ENCODE measurements at places on chromosomes 5 and 9. TPM values are rescaled to one million over a fixed set of nuclear protein-coding genes. Genes with fewer than 3 reads are reported as not detected.

DNA sequence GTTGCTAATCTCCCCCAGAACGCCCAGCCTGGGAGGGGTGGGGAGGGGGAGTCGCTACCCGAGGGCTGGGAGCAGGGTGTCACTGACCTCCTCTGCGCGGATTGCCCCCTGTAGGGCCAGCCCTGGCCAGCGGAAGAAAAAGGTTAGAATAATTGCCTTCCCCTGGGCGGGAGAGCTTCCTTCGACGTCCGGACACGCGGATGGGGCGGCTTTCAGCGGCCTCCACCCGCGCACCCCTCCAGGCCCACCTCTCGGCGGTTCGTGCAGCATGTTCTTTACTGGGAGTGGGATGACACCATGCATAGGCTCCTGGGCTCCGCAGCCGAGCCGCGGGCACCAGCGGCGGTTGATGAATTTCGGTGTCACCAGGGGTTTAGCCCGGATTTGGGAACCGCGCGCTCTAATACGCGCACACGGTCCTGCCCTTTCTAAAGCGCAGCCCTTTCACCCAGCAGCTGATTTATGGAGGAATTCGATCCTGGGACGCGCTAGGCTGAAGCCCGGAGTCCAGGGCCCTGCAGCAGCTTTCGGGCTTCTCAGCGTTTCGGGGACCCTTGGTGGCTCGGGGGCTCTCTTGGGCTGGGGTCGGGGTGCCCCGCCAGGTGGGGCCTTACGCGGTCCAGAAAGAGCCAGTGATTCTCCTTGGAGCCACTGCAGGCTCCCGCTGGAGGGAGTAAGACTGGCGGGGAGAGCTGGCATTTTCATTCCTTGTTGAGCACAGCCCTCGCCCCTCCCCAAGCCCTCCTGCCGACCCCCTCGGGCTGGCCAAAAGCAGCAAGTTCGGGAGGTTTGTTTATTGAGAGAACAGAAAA, 10.1 kb downstream of the LMX1B start:
- no peak for DNase-seq

DNA sequence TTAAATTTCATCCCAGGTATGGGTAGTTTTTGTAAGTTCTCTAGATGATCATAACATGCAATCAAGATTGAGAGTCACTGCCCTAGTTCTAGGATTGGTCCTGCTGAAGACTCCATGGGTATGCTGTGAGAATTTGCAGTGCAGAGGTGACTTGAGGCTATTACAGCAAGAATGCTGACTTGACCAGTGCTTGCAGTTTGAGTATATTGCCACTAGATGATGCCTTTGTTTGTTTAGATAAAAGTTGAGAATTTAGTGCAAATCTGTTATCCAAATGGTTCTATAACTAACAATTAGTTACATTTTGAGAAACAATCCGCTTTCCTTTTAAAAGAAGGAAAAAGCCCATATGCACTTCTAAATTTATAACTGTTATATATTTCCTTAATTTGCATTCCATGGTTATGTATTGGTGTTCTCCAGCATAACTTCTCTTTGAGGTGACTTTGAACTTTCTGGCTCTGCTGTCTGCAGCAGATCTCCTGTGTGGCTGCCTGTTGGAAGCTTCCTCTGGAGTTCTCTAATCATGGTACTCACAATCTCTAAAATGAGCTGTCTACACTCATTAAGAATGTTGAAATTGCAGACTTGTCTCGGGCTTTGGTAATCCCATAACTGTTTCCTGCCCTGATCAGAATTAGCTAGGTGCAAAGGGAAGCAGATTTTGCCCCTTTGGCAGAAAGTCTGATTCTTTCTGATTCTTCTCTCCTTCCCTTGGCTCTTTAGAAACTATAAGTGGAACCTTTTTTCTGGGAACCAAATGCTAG, 24.9 kb downstream of the MELK start:
- no peak for DNase-seq

DNA sequence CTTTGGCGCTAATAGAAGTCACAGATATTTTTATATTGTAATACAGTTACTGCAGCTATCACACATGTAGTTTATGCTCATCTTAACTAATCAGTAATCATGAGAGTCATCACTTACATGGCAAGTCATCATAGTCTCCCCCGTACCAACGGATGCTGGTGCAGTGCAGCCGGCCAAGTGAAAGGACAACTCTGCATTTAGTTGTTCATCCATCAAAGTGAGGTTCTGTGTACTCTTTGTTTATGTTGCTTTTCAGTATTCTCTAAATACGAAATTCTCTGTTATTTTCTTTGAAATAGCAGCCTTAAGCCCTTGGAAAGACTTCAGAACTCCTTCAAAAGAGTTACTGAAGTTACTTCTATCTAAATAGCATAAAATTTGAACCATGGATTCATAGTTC, 216.7 kb downstream of the CCDC171 start:
- no peak for DNase-seq

GRCh38 chr9:114174876-114175771, 19.8 kb downstream of the COL27A1 start:
- DNase-seq, result no peak

GRCh38 chr5:55492449-55492848, 42.3 kb downstream of the PLPP1 start:
- no peak for DNase-seq

GRCh38 chr5:15079566-15079965, 208.0 kb upstream of the ANKH start:
- DNase-seq, result no peak

DNA sequence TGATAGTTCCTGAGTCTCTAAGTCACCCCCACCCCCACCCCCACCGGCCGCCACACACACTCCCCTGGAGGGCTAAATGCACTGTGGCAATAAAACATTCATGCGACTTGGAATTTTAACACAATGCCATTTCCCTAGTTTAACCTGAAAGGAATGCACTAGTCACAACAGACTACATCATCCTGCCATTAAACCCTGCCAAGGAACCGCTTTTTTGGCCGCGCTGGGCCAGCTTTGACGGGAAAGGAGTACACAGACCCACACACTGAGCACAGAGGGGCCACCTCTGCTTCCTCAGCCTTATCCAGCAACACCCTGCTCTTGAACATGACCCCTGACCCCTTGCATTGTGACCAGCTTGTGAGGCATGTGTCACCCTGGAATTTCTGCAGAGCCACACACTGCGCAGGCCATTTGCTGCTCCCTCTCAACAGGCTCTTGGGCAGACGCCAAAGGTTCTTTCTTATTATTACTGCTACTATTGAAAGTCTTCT, 165.3 kb downstream of the BNC2 start:
- DNase-seq, result peak; percentile 59

GRCh38 chr9:108800632-108801099, 55.1 kb downstream of the ACTL7B start:
- DNase-seq, result no peak

DNA sequence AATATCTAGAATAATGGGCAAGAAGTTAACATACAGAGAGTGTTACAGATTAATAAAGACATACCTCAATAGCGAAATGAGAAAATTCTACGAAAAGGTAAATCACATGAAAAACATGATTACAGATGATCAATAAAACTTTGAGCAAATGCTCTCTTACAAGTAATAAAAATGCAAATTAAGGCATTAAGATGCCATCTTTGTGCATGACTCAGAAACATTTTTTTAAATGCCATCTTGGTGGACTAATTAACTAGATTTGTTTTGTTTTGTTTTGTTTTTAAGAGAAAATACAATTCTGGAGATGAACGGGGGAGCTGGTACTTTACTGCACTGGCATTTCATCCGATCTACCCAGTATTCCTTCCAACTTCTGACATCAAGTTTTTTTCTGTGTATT, 130.2 kb downstream of the SUSD1 start:
- DNase-seq, result no peak

GRCh38 chr5:109691996-109692395, 2.3 kb downstream of the MAN2A1 start:
- DNase-seq, result no peak

- no peak for DNase-seq
These were observed 69.3 kb downstream of the DENND1A start for GRCh38 chr9:123860603-123861002.

DNA sequence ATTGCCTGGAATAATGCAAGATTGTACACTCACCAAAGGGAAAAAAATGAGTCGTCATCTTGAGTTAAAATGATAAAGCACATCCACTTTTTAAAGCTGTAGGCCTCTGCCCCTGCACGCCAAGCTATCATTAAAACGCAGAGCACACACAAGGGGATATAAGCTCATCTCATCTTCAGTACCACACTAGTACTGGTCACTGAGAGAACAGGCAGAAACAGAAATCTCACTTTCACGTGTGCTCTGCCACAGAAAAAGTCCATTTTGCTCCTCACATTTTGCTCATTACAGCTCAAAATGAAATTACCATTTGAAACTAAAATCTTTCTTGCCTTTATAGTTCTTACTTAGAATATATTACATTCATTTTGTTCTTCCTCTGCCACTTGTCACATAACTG, 99.2 kb upstream of the SLC30A5 start:
- no peak for DNase-seq

- DNase-seq, result no peak
These were observed 15.1 kb downstream of the SPIN1 start for GRCh38 chr9:88403340-88403739.

DNA sequence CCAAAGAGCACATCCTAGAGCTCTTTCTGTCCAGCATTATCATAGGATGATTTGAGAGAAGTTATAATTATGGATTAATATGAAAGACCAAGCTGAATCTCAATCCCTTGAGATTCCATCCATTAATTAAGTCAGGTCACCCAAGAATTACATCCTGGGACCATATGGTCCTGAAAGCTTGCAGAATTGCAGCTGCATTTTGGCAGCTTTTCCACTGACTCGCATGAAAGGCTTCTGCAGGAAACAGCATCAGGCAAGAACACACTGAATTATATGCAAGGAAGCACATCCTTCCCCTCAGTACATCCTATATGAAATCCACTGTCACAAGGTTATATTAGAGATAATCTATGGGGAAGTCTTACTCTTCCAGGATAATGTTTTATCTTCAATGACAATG, 109.1 kb upstream of the CTNND2 start:
- DNase-seq, result no peak

- DNase-seq, result no peak
These were observed 49.7 kb upstream of the FNIP1 start for GRCh38 chr5:131846536-131846935.

DNA sequence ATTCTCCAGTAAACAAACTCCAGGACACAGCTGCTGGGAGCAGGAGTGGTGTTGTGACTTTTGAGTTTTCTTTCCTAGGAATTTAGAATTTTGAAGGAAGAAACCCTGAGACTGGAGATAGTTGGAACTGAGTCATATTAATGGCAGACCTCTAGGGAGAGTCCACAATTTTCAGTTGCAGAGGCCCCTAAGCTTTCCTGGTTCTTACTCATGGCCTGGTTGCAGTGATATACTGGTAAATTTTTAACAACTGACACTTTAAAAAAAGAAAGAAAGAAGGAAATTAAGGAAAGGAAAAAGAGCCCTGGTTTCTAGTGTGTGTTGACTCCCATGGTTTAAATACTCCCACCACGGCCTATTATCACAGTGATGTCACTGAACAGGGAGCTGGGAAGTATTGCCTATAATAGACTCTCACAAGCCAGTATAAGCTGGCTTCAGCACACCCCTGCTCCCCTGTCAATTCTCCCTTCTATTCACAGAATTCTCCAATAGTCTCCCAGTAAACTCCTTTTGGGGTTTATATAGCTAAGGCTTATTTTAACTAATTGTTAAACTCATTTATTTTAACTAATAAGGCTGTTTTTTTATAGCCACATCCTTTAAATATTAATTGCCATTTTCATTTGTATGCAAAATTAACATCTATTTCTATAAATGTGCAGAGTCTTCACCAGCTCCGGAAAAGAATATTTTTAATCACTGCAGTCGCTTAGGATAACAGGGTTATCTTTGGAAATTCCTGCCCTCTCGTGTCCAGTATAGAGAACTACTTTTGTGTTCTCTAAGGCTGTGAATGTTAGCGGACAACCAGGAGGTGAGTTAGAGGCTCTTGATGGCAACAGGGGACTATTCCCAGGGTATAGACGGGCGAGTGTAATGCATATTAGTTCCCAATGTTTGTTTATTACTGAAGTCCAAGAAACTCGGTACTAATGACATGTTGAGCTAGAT, 59.7 kb downstream of the GGTA1 start:
- no peak for DNase-seq

GRCh38 chr9:124084087-124084486, 72.5 kb downstream of the LHX2 start:
- no peak for DNase-seq

DNA sequence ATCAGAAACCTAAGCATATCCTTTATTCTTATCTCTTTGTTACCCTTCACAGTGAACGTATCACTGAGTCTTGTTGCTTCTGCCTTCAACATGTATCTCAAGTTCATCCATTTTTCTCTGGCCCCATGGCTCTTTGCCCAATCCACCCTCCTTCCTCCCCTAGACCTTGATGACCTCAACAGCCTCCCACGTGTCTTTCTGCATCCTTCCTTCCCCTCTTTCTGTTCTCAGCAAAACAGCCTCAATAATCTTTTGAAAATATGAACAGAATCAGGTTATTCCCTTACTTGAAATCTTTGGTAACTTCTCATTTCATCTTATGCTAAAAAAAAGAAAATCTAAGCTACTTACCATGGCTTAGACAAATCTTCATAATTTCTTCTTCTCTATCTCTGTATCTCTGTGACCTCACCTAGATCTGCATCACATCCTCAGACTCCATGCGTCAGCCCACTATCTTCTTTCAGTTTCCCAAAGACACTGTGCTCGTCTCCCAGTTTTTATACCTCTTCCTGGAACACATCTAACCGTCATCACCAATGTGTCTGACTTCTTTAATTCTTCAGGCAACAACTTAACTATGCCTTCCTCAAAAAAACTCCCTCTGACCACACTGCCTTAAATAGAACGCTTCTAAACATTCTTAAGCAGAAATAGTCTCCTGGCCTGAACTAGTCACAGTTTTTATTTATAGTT, 208.0 kb downstream of the PARP8 start:
- DNase-seq, result no peak

DNA sequence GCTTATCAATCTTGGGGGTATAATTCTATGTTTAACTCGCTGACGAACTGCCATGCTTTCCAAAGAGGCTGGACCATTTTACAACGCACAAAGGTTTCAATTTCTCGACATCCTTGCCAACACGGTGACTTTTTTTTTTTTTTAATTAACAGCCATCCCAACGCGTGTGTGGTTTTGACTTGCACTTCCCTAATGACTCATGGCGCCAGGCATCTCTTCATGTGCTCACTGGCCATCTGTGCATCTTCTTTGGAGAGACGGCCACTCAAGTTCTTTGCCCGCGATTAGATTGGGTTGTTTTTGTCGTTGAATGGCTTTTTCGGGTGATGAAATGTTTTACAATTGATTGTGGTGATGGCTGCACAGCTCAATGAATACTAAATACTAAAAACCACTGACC, 12.5 kb upstream of the CARD9 start:
- DNase-seq, result no peak

Gene ANKRD55
- polyA plus RNA-seq, result 1.1 TPM

Gene PTTG1
- 87.8 TPM for polyA plus RNA-seq

Gene F2RL2
- 0.71 TPM for polyA plus RNA-seq

Gene MARVELD2
- polyA plus RNA-seq, result 30.5 TPM

Gene PTGDS
- 61.3 TPM for polyA plus RNA-seq

Gene OR1J2
- polyA plus RNA-seq, result not detected

Gene TGFBI
- polyA plus RNA-seq, result 204 TPM

Gene ADAMTS19
- 6.8 TPM for polyA plus RNA-seq

Data from left kidney (tissue), 8 donors.